ENCODE measurements at places on chromosomes 7 and 10. TPM values are rescaled to one million over a fixed set of nuclear protein-coding genes. Genes with fewer than 3 reads are reported as not detected.

Gene TMEM270
- polyA plus RNA-seq = 0.09 TPM

Gene TRPV5
- not detected for polyA plus RNA-seq

Gene COG5
- polyA plus RNA-seq = 15.4 TPM

Gene IFIT1B
- not detected for polyA plus RNA-seq

Gene PKD2L1
- not detected for polyA plus RNA-seq

Gene PTPN20
- 1.3 TPM for polyA plus RNA-seq

Gene WDR37
- polyA plus RNA-seq = 8.9 TPM

Gene FAM25G
- not detected for polyA plus RNA-seq

Gene CNPY1
- not detected for polyA plus RNA-seq

Gene ADAM22
- 2.9 TPM for polyA plus RNA-seq

Gene MRC1
- polyA plus RNA-seq = 32.7 TPM

Gene CALHM2
- 68.5 TPM for polyA plus RNA-seq

Gene UTF1
- not detected for polyA plus RNA-seq

Gene HUS1
- 9.2 TPM for polyA plus RNA-seq

Gene UNCX
- not detected for polyA plus RNA-seq

Gene ZP3
- polyA plus RNA-seq = 1.1 TPM

Gene MMD2
- polyA plus RNA-seq = not detected

Gene DNA2
- 1.1 TPM for polyA plus RNA-seq

Gene TUBAL3
- polyA plus RNA-seq = 0.05 TPM

Gene GIMAP5
- 24.3 TPM for polyA plus RNA-seq

Gene IRF5
- polyA plus RNA-seq = 5.0 TPM

Measured in urinary bladder (tissue), 4 donors.